ENCODE measurements at places on chromosomes 13 and 19.

GRCh38 chr13:98945863-98946605 is 31.8 kb downstream of the DOCK9 start:
- no peak for DNase-seq

- DNase-seq: no peak
Observed at GRCh38 chr19:6577476-6578125, 13.3 kb downstream of the CD70 start.

- no peak for DNase-seq
Observed at GRCh38 chr13:50584856-50585580, 258.5 kb downstream of the DLEU7 start.

DNA sequence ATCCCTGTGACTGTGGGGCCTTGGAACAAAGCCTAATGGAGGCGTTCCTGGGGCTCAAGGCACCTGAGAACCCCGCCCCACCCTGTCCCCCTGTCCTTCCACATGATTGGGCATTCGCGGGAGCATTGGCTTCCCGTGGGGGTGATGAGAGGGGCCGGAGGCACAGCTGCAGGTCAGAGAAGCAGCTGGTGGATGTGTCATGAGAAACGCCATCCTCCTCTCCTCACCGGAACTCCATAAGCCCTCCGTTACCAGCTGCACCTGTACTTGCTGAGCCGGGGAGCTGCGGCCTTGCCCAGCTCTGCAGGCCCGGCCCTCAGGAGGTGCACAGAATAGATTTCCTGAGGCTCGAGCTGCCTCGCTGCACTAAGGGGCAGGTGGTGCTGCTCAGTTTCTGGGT is 42.0 kb downstream of the CAPN12 start:
- DNase-seq: no peak

DNA sequence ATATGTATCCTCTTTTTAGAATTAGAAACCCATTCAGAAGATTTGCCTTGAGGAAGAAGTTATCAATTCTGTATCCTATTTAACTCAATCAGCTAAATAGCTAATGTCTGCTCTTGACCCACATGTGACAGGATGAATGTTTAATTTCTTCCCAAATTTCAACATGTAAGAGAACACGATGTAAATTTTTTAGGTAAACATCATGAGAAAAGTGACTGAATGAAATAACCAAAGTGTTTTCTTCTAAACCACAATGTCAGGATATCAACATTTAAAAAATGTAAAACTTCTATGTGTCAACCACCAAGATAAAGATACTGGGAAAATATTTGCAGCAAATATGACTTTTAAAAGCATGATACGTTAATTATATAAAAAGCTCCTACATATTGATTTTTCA is 302.4 kb downstream of the DCT start:
- DNase-seq: no peak

DNA sequence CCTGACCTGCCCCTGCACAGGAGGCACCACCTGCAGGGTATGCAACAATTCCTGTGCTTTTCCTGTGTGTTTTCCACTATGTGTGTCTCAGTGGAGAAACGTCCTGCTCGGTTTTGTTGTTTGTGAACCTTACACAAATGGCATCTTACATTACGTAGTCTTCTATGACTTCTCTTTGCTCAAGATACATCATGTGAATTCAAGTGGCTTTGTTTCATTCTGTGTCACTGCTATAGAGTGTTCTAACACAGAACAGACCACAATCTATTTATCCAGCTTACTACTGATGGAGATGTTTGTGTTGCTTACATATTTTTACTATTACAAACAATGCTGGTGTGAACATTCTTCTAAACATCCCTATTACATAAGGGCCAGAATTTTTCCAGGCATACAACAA is 97.7 kb downstream of the ANKRD10 start:
- DNase-seq: no peak

GRCh38 chr13:75220861-75221260 is 261.1 kb downstream of the TBC1D4 start:
- DNase-seq: no peak
